Right ventricle myocardium inferior (tissue), 1 donor: ENCODE measurements at places on chromosomes 4 and X. TPM values are rescaled to one million over a fixed set of nuclear protein-coding genes. Genes with fewer than 3 reads are reported as not detected.

- no peak for DNase-seq
Observed at GRCh38 chr4:147801820-147802219, 69.9 kb downstream of the ARHGAP10 start.

DKK2 gene
- 1.9 TPM for total RNA-seq

LUZP4 gene
- not detected for total RNA-seq

GPC4 gene
- total RNA-seq: 9.9 TPM

ZBTB49 gene
- 4.0 TPM for total RNA-seq

PAGE2B gene
- not detected for total RNA-seq

C4orf33 gene
- 3.8 TPM for total RNA-seq
